ENCODE measurements at places on chromosomes 12 and 14.

- no peak for DNase-seq
These were observed 4.1 kb upstream of the IFNG start for GRCh38 chr12:68163560-68164081.

GRCh38 chr14:102594514-102595175, 2.2 kb downstream of the RCOR1 start:
- peak; percentile 82 for DNase-seq

- DNase-seq, result no peak
These were observed 237.6 kb upstream of the CRY1 start for GRCh38 chr12:107330831-107331431.

GRCh38 chr12:6786416-6787094, 2.8 kb upstream of the CD4 start:
- no peak for DNase-seq

- DNase-seq, result no peak
These were observed 15.4 kb upstream of the PRIMA1 start for GRCh38 chr14:93803408-93804318.

- DNase-seq, result no peak
These were observed 99.0 kb downstream of the ESR2 start for GRCh38 chr14:64195199-64195598.

- DNase-seq, result no peak
These were observed 50.3 kb downstream of the BCAT1 start for GRCh38 chr12:24898606-24899005.

DNA sequence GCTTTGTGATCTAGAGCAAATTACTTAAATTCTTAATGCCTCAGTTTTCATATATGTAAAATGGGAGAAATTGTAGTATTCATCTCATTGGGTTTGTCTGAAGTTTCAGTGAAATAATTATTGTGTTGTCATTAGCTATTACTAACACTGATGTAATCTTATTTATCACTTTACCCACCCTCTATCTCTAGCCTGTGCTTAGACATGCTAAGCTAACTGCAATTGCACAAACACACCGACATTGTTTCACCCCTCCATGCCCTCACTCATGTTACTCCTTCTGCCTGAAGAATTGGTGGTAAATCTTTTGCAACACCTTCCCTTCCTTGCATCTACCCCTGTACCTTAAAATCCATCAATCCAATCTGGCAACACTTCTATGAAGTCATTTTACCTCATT, 241.6 kb downstream of the BCAT1 start:
- no peak for DNase-seq

- no peak for DNase-seq
These were observed 30.3 kb upstream of the ESR2 start for GRCh38 chr14:64324461-64324860.

DNA sequence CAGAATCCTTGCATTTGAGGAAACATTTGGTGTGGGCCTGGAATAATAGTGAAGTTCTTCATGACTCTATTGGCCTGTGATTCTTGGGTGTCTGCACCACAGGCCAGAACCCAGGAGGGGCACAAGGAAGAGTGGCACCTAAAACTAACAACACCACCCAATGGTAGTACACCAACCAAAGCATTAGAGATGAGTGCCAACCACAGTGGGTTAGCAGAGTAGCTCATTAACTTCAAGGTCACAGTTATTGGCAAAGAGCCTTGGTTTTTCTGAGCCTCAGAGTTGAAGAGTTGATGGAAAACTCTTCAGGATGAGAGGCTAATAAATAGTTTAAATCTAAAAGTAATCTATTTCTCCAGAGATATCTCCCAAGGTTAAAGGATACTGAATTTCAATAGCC, 57.0 kb downstream of the HELB start:
- DNase-seq, result no peak

DNA sequence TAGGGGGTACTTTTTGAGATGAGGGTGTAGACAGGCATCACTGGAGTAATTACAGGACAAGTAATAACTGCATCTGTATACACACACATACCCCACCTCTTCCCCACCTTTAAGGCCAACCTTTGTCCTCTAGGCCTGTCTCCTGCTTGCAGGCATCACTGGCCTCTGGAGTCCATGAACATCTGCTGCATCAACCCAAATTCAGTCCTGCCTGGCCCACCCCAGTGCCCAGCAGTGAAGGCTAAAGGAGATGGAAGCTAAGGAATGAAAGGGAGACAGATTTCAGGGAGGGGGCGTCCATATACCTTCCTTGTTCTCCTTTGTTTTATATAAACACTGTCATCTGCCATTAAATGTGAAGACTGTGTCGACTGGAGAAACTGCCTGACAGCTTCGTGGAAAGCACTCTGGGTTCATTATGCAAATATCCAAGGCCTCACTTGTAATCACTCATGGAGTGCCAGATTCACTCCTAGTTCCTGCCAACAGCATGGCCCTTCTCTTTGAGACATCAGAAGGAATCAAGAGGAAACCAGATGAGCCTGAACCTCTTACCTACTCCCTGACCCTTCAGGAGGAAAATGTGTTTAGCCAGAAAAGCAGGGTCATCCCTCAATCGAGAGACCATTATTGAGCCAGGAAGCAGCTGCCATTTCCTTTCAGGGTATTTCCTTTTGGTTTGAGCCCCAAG, 64.4 kb downstream of the SERPINA3 start:
- no peak for DNase-seq

- no peak for DNase-seq
These were observed 8.8 kb upstream of the CEBPE start for GRCh38 chr14:23127861-23128260.

DNA sequence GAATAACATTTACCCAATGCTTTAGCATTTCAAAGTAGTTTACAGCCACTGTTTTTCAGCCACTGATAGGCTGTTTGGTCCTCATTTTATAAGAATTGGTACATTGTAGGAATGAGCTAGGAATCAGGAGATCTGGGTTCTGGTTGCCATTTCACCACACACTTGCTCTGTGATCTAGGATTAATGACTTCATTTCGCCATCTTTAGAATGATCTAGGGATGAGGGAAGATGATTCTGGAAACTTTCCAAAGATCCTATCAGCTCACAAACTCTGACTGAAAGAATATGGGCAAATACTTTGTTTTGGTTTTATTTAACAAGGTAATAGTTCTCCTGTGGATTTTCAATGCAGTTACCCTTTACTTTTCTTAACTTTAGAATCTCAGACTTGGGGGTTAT, 155.0 kb downstream of the GCH1 start:
- DNase-seq, result no peak

GRCh38 chr12:102977945-102978706, 20.7 kb downstream of the ASCL1 start:
- DNase-seq, result peak; percentile 68

DNA sequence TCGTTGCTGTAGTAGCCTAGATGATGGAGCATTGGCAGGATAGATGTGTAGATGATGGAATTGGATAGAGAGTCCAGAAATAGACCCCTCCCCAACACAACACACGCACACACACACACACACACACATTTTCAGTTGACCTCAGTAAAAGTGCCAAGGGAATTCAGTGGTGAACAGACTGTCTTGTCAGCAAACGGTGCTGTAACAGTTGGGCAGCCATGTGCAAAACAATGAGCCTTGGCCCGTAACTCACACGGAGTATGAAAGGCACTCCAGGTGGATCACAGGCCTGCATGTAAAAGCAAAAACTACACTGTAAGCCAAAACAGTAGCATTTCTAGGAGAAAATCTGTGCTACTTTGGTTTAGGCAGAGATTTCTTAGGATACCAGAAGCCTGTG, 87.8 kb downstream of the DDX51 start:
- DNase-seq, result peak; percentile 41

Data from eye (tissue), 1 donor.